A549 treated with DMSO at 1 μM for 4 hours (cell line): ENCODE measurements at places on chromosomes 12 and 14. TPM values are rescaled to one million over a fixed set of nuclear protein-coding genes. Genes with fewer than 3 reads are reported as not detected.

The ATXN2 gene
- 41.9 to 48.3 TPM (median 43.2 TPM) in 5 replicates for total RNA-seq

The RBP5 gene
- total RNA-seq, result not detected in 5 replicates

The NOVA1 gene
- 4.5 to 6.7 TPM (median 5.2 TPM) in 5 replicates for total RNA-seq

The SLC6A13 gene
- 0.22 to 0.61 TPM (median 0.39 TPM) in 5 replicates for total RNA-seq

The TAS2R8 gene
- total RNA-seq, result not detected in 5 replicates

The SELPLG gene
- 0.94 to 1.3 TPM (median 1.0 TPM) in 5 replicates for total RNA-seq

The OR4K14 gene
- total RNA-seq, result not detected in 5 replicates

The OR6C1 gene
- not detected in 5 replicates for total RNA-seq

The SERPINA6 gene
- 0.64 to 1.1 TPM (median 0.94 TPM) in 5 replicates for total RNA-seq

The HOXC11 gene
- total RNA-seq, result 0.36 to 0.51 TPM (median 0.47 TPM) in 5 replicates

The NXPH4 gene
- total RNA-seq, result 4.6 to 6.2 TPM (median 5.0 TPM) in 5 replicates

The SRRM4 gene
- total RNA-seq, result not detected in 5 replicates

The ITFG2 gene
- total RNA-seq, result 13.7 to 18.8 TPM (median 16.9 TPM) in 5 replicates

The RPS6KL1 gene
- total RNA-seq, result 0.33 to 0.92 TPM (median 0.52 TPM) in 5 replicates
